NCI-H226 (cell line): ENCODE measurements at places on chromosomes 4 and X.
A peak's percentile ranks its signal among the peaks of the same experiment; 100 is the strongest.

- no peak for DNase-seq
Observed at GRCh38 chr4:144564358-144564757, 81.6 kb upstream of the HHIP start.

DNA sequence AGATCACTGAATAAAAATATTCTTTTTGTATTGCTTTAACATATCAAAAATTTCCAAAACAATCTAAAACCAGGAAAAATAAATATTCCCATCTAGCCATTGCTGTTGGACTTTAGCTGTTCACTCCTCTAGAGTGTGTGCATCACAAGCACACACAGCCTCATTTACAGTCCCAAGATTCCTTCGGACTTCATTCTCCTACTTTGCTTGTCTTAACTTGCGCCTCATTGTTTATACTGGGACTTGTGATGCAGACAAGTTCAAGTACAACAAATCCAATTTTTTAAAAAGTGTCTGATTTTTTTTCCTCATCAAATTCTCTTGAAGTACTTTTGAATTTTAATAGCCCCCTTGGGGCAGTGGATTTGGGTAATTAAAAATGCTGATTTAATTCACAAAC, 55.6 kb downstream of the TLL1 start:
- DNase-seq = no peak

DNA sequence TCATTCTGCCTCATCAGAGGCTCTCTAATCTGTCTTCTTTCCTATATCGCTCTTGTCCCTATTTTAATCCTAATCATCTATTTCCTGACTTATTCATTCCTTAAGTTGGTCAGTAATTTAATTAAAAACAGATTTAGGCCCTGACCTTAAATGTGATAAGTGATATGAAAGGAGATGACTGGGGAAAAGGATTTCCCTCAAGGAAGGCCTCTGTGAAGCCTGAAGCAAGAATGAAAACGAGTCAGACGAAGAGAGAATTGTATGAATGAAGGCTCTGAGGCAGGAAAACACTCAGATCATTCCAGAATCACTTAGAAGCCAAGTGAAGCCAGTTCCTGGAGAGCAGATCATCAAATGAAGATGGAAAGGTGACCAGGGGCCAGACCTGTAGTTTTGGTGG, 22.1 kb downstream of the PKD2 start:
- DNase-seq = no peak

- DNase-seq = peak; percentile 1
Observed at GRCh38 chr4:177190995-177191580, 118.6 kb upstream of the NEIL3 start.

DNA sequence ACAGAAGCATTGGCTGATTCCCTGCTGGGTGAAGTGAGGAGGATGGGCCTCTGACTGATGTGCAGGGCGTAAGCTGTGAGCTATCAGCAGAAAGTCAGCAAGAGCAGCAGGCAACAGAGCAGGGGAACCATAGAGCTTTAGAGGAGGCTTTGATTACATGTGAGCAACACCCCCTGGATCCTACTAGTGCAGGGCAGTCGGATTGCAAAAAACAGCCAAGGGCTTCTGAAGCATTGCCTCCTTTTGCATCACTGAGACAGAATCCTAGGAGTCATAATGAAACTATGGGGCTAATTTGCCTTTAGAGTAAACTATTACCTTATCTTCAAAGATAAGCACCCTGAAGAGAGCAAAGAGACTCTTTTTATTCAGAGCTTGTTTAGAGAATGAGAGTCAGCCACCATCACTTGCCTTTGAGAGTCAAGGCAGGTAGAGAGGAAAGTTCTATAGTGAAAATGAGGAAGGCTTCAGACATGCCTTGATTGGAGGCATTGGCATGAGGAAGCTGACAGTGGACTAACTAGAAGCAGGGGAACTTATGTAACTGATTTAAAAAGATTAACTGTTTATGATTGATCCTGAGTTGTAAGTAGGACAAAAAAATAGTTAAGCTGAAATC, 420.3 kb downstream of the PDHA2 start:
- DNase-seq = peak; percentile 82

- DNase-seq = peak; percentile 68
Observed at GRCh38 chrX:108516184-108516583, 76.5 kb downstream of the COL4A5 start.

DNA sequence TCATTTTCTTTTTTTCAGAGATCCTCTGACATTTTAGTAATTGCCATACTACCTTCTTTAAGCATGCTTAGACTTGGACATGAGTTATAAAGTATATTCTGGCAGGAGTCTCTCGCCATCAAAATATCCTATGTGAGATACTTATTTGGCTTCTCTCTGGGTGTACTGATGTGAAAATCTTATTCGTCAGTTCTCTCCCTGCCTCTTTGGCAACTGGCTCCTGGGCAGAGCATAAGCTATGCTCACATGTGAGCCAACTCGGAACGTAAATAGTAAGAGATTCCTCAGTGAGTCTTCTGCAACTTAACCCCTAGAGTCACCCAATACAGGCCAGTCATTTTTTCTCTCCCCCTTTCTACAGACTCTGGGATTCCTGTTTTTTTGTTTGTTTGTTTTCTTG, 91.6 kb downstream of the MAGEB17 start:
- DNase-seq = no peak

- DNase-seq = no peak
Observed at GRCh38 chr4:158046345-158046744, 126.5 kb downstream of the GASK1B start.

- DNase-seq = no peak
Observed at GRCh38 chrX:68724531-68725020, 77.1 kb downstream of the STARD8 start.

GRCh38 chrX:27078371-27078770, 384.8 kb downstream of the PPP4R3C start:
- DNase-seq = no peak

DNA sequence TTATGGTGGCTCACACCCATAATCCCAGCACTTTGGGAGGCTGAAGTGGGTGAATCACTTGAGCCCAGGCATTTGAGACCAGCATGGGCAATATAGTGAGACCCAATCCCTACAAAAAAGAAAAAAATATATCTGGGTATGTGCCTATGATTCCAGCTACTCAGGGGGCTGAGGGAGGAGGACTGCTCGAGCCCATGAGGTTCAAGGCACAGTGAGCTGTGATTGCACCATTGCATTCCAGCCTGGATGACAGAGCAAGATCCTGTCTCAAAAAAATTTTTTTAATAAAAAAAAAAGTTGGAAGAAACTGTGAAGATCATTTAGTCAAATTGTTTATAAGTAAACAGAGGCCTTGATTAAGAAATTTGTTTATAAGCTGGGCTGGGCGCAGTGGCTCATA, 39.7 kb downstream of the KLHL8 start:
- DNase-seq = no peak

DNA sequence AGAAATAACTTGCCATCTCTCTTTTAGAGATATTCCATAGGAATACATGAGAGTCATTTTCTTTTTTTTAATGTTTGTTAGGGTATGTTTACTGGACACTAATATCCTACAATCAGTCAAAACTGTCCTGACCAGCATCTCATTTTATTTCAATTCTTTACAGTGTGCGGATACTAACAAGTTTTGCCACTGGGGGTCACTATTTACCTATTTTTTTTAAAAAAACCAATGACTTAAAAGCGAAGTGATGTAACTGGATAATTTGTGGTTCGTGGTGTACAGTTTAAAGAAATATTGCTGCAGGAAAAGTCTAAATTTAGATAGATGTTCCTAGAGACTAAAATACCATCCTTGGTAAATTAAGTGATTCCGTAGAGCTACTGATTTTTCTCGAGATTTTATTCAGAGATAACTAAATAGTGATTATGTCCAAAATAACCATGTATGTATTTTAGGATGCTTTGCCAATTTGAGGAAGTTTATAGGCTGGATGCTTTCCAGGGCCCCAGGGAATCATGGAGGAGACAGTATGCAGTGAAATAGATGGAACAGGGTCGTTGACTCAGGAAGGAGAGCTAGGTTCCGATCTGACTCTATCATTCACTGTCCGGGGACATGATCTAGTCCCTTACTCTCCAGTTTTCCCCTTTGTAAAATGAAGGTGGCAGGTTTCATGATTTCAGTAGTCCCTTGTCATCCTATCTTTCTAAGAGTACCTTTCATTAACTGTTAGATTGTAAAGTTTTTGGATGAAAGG, 34.0 kb upstream of the GNPDA2 start:
- DNase-seq = no peak

DNA sequence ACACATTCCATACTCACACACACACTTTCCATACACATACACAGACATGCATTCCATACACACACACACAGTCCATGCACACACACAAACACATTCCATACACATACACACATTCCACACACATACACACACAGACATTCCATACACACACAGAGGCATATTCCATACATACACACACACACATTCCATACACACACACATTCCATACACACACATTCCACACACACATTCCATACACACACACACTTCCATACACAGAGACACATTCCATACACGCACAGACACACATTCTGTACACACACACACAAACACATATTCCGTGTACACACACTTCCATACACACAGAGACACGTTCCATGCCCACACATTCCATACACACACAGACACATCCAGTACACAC, 14.8 kb downstream of the LINC00632 start:
- DNase-seq = no peak

DNA sequence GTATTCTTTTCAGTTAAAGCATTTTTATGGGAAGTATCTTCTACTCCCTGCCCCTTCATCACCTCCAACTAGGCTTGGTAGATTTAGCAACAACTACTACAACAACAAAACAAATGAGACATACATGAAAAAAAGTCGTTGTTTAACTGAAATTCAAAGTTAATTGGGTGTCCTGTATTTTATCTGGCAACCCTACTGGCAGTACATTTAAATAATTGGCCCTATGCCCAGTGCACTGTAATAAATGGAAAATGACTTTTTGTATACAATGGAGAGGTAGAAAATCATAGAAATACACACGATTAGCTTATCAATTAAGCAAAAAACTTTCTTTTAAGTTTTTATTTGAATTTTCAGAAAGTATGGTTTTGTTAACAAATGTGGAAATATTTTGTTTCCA, 21.4 kb upstream of the CLGN start:
- DNase-seq = no peak

- peak; percentile 59 for DNase-seq
Observed at GRCh38 chr4:78710536-78710935, 65.6 kb upstream of the BMP2K start.

- peak; percentile 59 for DNase-seq
Observed at GRCh38 chr4:112075129-112075753, 70.0 kb upstream of the FAM241A start.
